Heart right ventricle (tissue), 16 donors: ENCODE measurements at places on chromosomes 6 and 20. TPM values are rescaled to one million over a fixed set of nuclear protein-coding genes. Genes with fewer than 3 reads are reported as not detected.

Gene ADGRF4
- not detected for polyA plus RNA-seq

Gene DDX43
- 0.37 TPM for polyA plus RNA-seq

Gene NKAIN2
- 0.07 TPM for polyA plus RNA-seq

Gene C20orf202
- 0.23 TPM for polyA plus RNA-seq

Gene FAM209B
- 1.1 TPM for polyA plus RNA-seq
